Left lung (tissue), 14 donors: ENCODE measurements at places on chromosomes 2 and 18. TPM values are rescaled to one million over a fixed set of nuclear protein-coding genes. Genes with fewer than 3 reads are reported as not detected.

The RBFA gene
- 25.1 TPM for total RNA-seq

The LIPG gene
- total RNA-seq, result 47.1 TPM

The DPP4 gene
- total RNA-seq, result 28.0 TPM

The UGT1A10 gene
- not detected for total RNA-seq

The RIT2 gene
- not detected for total RNA-seq

The RTP5 gene
- not detected for total RNA-seq

The SKOR2 gene
- not detected for total RNA-seq

The SF3B6 gene
- total RNA-seq, result 69.0 TPM
